ENCODE measurements at places on chromosomes 6 and 20.
A peak's percentile ranks its signal among the peaks of the same experiment; 100 is the strongest.

GRCh38 chr6:158064725-158065251, 83.1 kb downstream of the SYNJ2 start:
- no peak for DNase-seq

- DNase-seq, result peak; percentile 82
These were observed at the start of gene PPP1R18 for GRCh38 chr6:30686009-30686907. PPP1R18 (minus strand) TSS chr6:30686645; CDS start chr6:30686018, 627 bp downstream.

DNA sequence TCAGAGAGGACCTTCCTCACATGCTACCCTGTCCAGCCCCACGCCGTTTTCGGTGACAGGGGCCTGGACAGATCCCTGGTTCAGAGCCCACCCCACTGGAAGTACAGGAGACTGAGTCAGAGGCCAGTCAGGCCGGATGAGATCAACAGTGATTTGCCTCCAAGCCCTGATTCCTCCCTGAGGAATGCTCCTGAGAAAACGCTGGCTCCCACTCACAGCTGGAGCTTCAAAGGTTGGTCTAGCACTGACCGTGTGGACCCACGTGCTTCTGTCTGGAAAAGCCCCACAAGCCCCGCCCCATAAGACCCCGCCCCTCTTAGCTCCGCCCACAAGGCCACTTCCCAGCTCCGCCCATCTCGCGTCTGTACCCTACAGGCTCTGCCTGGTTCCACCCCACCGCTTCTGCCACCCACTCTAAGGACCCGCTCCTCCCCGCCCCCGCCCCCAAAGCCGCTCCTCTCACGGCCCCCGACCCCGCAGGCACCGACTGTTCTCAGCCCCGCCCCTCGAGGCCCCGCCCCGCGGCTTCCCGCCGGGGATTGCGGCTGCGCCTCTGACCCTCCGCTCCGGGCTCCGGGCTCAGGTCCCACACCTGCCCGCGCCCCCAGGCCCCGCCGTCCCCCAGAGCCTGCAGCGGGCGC, 64.9 kb upstream of the BHLHE23 start:
- DNase-seq, result no peak

DNA sequence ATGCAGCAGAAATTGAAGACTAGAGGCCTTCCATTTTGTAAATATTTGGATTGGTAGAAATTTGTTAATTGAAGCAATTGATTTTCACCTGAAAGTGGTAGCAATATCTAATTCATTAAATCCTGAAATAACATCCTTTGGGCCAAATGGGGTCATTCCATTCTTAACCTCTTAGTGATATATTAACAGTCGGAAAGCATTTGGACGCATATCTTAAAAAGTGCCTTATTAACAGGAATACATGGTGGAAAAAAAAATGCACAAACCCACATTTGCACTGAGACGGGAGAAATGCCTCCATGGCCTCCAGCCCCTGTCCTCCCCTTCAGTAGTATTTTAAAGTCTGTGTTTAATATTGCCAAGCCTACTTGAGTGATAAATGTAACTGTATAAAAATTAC, 205.5 kb downstream of the TFAP2B start:
- DNase-seq, result no peak

DNA sequence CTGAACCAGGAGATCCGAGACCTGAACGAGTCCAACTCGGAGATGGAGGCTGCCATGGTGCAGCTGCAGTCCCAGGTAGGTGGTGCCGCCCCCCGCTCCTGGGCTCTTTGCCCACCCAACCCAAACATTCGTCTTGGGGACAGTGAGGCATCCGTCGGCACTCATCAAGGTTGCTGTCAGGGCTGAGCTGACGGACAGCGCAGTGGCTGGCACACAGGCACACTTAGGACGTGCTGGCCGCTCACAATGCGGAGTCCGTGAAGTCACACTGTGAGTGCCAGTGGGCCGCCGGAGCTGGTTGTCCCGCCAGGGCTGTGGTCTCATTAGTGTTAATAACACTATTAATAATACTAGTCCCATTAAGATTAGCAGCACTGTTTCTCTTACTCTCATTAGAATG, 18.2 kb upstream of the PCMTD2 start:
- no peak for DNase-seq

- no peak for DNase-seq
These were observed 38.0 kb downstream of the TGM2 start for GRCh38 chr20:38126932-38127621.

GRCh38 chr20:17568045-17568788, 1.7 kb upstream of the DSTN start:
- DNase-seq, result no peak

DNA sequence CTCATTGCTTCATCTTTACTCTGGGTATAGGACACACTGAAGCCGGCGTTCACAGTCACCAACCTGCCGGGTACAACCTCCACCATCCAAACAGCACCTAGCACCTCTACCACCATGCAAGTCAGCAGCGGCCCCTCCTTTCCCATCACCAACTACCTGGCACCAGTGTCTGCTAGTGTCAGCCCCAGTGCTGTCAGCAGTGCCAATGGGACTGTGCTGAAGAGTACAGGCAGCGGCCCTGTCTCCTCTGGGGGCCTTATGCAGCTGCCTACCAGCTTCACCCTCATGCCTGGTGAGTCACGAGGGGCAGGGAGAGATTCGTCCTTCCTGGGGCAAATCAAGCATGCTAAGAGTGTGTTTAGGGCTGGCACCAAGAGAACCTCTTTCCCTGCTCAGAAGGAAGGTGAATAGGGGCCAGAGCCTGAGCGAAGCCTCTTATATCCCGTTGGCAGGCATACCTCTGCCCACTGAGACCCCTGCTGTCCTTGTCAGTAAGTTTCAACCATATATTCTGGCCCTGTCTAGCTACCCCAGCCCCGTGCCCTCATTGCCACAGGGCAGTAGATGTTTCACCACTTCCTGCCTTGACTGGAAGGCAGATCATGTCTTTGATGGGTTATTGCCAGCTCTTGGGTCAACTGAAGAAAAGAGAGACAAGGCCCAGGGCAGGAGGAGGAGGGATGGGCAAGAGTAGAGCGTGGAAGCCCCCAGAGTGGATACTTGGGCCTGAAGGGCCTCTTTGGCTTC, 4.8 kb downstream of the SRF start:
- no peak for DNase-seq

- DNase-seq, result peak; percentile 65
These were observed at the start of gene ANKRD60 for GRCh38 chr20:58228484-58229197. ANKRD60 (minus strand) TSS chr20:58228653; CDS start chr20:58228653, 0 bp downstream.

DNA sequence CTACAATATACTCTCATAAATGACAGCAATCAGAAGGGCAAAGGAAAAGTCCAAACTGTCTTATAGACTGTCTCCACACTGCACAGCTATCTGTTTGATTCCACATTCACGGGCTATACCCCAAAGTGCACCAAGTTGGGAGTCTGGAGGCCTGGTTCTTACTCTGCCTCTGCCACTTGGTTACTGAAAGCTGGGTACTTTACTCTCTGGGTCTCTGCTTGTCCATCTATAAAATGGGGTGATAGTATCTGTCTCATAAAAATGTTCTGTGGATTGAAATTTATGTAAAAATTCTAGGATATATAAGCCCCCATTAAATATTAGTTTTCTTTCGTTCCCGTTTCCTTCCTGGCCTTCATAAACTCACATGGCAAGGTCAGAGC, 86.5 kb downstream of the CD164 start:
- no peak for DNase-seq

- DNase-seq, result no peak
These were observed 684.8 kb downstream of the QKI start for GRCh38 chr6:164099269-164099865.

DNA sequence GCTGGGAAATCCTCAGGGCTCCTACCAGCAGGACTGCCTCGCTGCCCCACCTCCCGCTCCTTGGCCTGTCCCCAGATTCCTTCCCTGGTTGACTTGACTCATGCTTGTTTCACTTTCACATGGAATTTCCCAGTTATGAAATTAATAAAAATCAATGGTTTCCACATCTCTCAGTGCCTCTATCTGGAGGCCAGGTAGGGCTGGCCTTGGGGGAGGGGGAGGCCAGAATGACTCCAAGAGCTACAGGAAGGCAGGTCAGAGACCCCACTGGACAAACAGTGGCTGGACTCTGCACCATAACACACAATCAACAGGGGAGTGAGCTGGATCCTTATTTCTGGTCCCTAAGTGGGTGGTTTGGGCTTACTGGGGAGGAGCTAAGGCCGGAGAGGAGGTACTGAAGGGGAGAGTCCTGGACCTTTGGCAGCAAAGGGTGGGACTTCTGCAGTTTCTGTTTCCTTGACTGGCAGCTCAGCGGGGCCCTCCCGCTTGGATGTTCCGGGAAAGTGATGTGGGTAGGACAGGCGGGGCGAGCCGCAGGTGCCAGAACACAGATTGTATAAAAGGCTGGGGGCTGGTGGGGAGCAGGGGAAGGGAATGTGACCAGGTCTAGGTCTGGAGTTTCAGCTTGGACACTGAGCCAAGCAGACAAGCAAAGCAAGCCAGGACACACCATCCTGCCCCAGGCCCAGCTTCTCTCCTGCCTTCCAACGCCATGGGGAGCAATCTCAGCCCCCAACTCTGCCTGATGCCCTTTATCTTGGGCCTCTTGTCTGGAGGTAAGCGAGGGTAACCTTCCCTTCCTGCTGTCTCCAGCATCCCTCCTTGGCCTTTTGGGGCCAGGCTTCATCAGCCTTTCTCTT, at the start of gene CFB:
TSS of gene CFB (plus strand) at position 589 of the 863 bp plus-strand sequence. CDS start at position 716, 127 bp downstream.
- no peak for DNase-seq

GRCh38 chr20:59933296-59933848, at the start of gene SYCP2:
SYCP2 (minus strand) TSS chr20:59933637; CDS start chr20:59922413, 11,224 bp downstream.
- peak; percentile 73 for DNase-seq

GRCh38 chr6:49739423-49739822, 4.8 kb downstream of the CRISP3 start:
- DNase-seq, result no peak

Measured in T-helper 1 cell (primary cell).